Naive thymus-derived CD8-positive, alpha-beta T cell (primary cell): ENCODE measurements at places on chromosomes 1 and 21.

GRCh38 chr21:28590676-28591075, 402.0 kb downstream of the LTN1 start:
- no peaks in the 10 kb centered on the region for H3K4me1 ChIP-seq
- no peaks in the 10 kb centered on the region for H3K27me3 ChIP-seq
- no peak overlapping the region for H3K27ac ChIP-seq
- no peak overlapping the region for H3K4me3 ChIP-seq

DNA sequence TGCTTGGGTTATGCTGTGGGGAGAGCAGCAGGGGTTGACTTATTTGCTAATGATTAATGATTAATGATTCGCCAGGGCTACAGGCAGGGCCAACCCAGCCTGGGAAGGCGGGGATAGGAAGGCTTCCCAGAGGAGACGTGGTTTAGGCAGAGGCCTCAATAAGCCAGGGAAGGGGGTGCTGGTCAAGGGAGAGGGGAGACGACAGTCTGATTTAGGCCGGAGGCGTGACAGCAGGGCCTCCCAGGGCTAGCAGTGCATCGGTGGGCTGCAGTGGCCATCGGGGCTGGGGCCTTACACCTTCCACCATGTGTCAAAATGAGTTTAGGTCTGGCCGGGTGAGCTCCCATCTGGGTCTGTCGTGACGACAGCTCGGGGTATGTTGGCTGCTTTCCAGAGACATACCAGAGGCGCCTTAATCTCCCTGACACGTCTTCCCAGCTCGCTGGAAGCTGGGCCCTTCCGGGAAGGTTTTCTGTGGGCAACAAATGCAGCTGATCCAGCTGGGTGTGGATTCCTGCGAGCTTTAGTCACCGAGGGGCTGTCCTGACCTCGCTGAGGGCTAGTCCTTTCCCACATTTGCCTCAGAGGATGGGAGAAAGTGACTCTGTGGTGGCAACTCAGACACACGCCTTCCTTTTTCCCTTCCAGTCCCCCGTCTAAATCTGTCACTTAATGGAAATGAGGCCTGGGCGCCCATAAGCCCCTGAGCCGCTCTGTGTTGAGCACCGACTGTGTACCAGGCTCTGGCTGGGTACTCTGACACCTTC, 3.7 kb upstream of the SLC1A7 start:
- no peak for DNase-seq
- no peaks in the 10 kb centered on the region for H3K36me3 ChIP-seq
- no peaks in the 10 kb centered on the region for H3K4me1 ChIP-seq
- peaks cover 2% of the 10 kb centered on the region for H3K27me3 ChIP-seq
- H3K4me3 ChIP-seq, result no peak overlapping the region

DNA sequence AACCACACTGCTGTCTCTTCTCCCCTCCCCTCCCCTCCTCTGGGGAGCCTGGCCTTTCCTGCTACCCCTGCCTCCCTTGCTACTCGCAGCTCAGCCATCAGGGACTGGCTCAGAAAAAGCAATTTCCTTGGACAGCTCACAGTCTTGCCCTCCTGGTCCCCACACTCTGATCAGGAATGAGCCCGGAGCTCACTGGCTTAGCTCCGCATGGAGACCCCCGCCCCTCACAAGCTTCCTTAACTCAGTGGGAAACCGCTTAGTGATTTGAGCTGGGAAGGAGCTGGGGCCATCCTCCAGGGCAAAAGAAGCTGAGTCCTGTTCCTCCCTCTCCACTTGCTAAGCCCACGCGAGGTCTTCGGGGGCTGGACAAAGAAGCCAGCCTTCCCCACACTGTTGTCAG, 70.3 kb upstream of the ACTL8 start:
- peaks cover 17% of the 10 kb centered on the region for H3K27me3 ChIP-seq
- H3K4me3 ChIP-seq, result no peak overlapping the region
- no peak for DNase-seq
- H3K4me1 ChIP-seq, result no peaks in the 10 kb centered on the region

DNA sequence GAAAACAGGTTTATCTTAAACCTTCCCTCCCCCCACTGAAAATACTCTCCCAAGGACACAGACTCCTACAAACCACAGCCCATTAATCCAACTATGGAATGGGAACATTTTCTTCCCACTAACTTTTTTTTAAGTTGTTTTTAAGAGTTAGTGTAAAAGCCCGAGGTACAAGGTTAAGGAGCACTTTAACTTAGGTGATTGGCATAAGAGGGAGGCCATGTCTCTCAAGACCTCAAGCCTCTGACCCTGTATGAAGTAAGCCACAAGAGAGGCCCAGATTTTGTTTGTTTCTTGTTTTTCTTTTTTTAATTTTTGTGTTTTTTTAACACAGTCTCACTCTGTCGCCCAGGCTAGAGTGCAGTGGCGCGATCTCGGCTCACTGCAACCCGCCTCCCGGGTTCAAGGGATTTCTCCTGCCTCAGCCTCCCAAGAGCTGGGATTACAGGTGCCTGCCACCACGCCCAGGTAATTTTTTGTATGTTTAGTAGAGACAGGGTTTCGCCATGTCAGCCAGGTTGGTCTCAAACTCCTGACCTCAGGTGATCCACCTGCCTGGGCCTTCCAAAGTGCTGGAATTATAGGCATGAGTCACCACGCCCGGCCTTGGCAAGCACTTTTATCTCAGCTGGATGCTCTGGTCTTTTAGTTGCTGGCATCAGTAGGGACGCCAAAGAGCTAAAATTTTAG, 14.4 kb downstream of the ARMH1 start:
- H3K27me3 ChIP-seq, result peaks cover 3% of the 10 kb centered on the region
- DNase-seq, result no peak
- no peak overlapping the region for H3K4me3 ChIP-seq

DNA sequence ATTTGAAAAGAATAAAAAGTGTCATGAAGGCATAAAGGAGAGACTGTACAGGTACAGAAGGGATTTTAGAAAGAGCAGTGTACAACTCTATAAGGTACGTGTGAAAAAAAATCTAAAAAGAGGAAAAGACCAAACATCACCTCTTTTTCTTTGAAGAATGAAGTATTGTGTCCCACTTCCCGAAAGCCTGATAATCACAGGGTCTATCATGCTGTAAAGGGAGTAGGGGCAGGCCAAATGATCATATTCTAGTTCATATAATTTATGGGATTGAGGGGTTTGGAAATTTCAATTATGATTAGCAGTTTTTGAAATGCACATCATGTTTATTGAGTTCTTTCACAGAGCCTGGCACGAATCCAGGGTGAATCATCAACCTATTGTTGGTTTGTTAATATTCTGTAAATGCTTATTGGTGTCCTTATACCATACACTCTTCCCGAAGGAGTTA, 910 bp upstream of the RERE start:
- no peak for DNase-seq
- H3K27ac ChIP-seq, result peak overlapping the region; percentile 55
- no peaks in the 10 kb centered on the region for H3K27me3 ChIP-seq
- peaks cover 34% of the 10 kb centered on the region for H3K4me1 ChIP-seq
- H3K4me3 ChIP-seq, result peak overlapping the region; percentile 92

GRCh38 chr1:6373961-6374720, 19.4 kb downstream of the ACOT7 start:
- no peaks in the 10 kb centered on the region for H3K4me1 ChIP-seq
- no peaks in the 10 kb centered on the region for H3K27me3 ChIP-seq
- no peak overlapping the region for H3K4me3 ChIP-seq
- DNase-seq, result no peak
- H3K36me3 ChIP-seq, result no peaks in the 10 kb centered on the region

GRCh38 chr1:55374216-55374615, 159.1 kb upstream of the USP24 start:
- H3K36me3 ChIP-seq, result no peaks in the 10 kb centered on the region
- no peak overlapping the region for H3K4me3 ChIP-seq
- peaks cover 2% of the 10 kb centered on the region for H3K4me1 ChIP-seq
- H3K27me3 ChIP-seq, result peaks cover 5% of the 10 kb centered on the region

GRCh38 chr21:30629200-30629599, 5.8 kb upstream of the KRTAP20-2 start:
- no peak overlapping the region for H3K4me3 ChIP-seq
- H3K4me1 ChIP-seq, result no peaks in the 10 kb centered on the region
- no peak overlapping the region for H3K27ac ChIP-seq
- H3K27me3 ChIP-seq, result no peaks in the 10 kb centered on the region
- H3K36me3 ChIP-seq, result no peaks in the 10 kb centered on the region
- DNase-seq, result no peak

DNA sequence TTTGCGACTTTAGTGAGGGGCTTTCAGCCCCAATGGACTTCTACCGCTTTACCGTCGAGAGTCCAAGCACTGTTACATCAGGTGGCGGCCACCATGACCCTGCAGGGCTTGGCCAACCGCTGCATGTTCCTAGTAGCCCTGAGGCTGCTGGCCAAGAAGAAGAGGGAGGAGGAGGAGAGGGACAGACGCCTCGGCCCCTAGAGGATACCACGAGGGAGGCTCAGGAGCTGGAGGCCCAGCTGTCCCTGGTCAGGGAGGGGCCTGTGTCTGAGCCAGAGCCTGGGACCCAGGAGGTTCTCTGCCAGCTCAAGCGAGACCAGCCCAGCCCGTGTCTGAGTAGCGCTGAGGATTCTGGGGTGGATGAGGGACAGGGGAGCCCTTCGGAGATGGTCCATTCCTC, 8.6 kb upstream of the SLC25A34 start:
- no peaks in the 10 kb centered on the region for H3K27me3 ChIP-seq
- H3K27ac ChIP-seq, result no peak overlapping the region
- H3K4me3 ChIP-seq, result no peak overlapping the region
- peaks cover 52% of the 10 kb centered on the region for H3K36me3 ChIP-seq
- DNase-seq, result no peak

GRCh38 chr1:6101826-6102531, 56.3 kb downstream of the KCNAB2 start:
- DNase-seq, result no peak
- peaks cover 8% of the 10 kb centered on the region for H3K4me1 ChIP-seq
- H3K4me3 ChIP-seq, result no peak overlapping the region

- no peak overlapping the region for H3K27ac ChIP-seq
- DNase-seq, result no peak
- H3K4me1 ChIP-seq, result peaks cover 15% of the 10 kb centered on the region
- H3K4me3 ChIP-seq, result no peak overlapping the region
- no peaks in the 10 kb centered on the region for H3K36me3 ChIP-seq
Observed at GRCh38 chr1:205236951-205237475, 9.3 kb downstream of the TMCC2 start.

GRCh38 chr1:183283286-183283685, 97.2 kb downstream of the LAMC2 start:
- no peaks in the 10 kb centered on the region for H3K4me1 ChIP-seq
- no peak overlapping the region for H3K4me3 ChIP-seq
- no peaks in the 10 kb centered on the region for H3K36me3 ChIP-seq

DNA sequence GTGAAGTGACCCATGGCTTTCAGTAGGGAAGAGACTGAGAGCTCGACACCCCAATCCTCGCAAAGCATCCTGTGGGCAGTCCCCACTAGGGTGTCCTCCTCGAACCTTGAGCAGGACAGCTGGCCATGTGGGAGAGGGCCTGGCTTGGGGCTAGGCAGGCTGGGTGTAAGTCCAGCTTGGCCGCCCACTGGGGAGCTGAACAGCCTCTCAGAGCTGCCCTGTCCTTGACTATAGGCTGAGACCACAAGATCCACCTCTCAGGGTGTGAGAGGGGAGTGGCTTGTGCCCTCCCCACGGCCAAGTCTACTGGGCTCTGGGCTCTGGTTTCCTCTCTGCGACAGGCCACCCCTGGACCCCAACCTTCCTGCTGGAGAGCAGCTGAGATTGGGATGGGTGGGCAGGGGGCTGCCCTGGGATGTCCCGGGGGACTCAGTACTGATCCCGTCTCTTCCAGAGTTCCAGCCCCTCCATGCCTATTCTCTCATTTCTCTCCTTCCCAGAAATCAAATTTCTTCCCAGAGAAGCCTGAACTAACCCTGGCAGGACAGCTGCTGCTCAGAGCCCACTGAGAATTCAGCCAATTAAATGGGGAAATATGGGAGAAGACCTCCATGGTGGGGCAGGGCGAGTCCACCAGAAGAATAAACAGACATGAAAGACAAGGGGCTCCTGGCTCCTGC, 282.9 kb downstream of the PTPRU start:
- no peaks in the 10 kb centered on the region for H3K36me3 ChIP-seq
- H3K4me3 ChIP-seq, result no peak overlapping the region
- DNase-seq, result no peak
- no peak overlapping the region for H3K27ac ChIP-seq
- peaks cover 69% of the 10 kb centered on the region for H3K27me3 ChIP-seq
- no peaks in the 10 kb centered on the region for H3K4me1 ChIP-seq

- DNase-seq, result no peak
- no peaks in the 10 kb centered on the region for H3K36me3 ChIP-seq
- H3K27me3 ChIP-seq, result peaks cover 7% of the 10 kb centered on the region
- H3K4me1 ChIP-seq, result peaks cover 9% of the 10 kb centered on the region
- H3K27ac ChIP-seq, result no peak overlapping the region
Observed at GRCh38 chr1:234499943-234500245, 20.9 kb upstream of the TARBP1 start.

DNA sequence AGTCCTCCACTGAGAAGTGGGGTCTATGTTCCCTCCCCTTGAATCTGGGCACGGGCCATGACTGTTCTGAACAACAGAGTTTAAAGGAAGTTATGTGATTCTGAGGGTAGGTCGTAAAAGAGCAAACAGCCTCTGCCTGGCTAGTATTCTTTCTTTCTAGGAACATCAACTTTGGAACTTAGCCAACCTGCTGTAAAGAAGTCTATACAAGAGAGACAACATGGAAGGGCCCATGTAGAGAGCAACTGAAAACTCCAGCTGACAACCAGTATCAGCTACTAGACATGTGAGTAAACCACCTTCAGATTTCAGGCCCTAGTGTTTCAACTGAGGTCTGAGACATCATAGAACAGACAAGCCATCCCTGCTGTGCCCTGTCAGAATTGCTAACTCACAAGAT, 7.5 kb downstream of the SELENOF start:
- no peak overlapping the region for H3K27ac ChIP-seq
- H3K27me3 ChIP-seq, result no peaks in the 10 kb centered on the region
- H3K36me3 ChIP-seq, result no peaks in the 10 kb centered on the region
- no peak for DNase-seq
- no peak overlapping the region for H3K4me3 ChIP-seq
- peaks cover 53% of the 10 kb centered on the region for H3K4me1 ChIP-seq

- H3K27me3 ChIP-seq, result peaks cover 3% of the 10 kb centered on the region
- H3K27ac ChIP-seq, result no peak overlapping the region
- H3K4me3 ChIP-seq, result no peak overlapping the region
- no peak for DNase-seq
- H3K4me1 ChIP-seq, result no peaks in the 10 kb centered on the region
- H3K36me3 ChIP-seq, result no peaks in the 10 kb centered on the region
Observed at GRCh38 chr1:215517441-215517891, 49.6 kb upstream of the KCTD3 start.

DNA sequence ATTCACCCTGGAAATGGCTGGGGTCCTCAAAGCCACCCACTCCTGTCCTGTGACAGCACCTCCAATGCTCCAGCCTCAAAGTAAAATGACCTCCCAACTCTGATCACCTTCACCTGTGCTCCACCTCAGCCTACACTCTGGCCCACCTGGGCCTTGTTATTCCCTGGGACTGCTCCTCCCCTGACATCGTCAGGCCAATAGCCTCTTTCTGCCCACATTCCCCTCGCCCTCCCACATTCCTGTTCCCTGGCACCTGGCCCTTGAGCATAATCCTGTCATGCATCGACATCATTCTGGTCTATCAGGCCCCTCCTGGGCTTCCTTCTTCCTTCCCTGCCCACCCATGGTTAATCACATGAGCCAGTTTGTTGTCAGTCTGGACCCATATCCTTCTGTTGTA, 13.2 kb upstream of the BCAR3 start:
- H3K27ac ChIP-seq, result no peak overlapping the region
- H3K36me3 ChIP-seq, result no peaks in the 10 kb centered on the region
- no peak for DNase-seq
- H3K4me3 ChIP-seq, result no peak overlapping the region
